ENCODE measurements at places on chromosomes 6 and 20. TPM values are rescaled to one million over a fixed set of nuclear protein-coding genes. Genes with fewer than 3 reads are reported as not detected.

Gene LHFPL5
- not detected for total RNA-seq

Gene SAMD3
- total RNA-seq: 2.8 TPM

Gene TTLL9
- not detected for total RNA-seq

DNA sequence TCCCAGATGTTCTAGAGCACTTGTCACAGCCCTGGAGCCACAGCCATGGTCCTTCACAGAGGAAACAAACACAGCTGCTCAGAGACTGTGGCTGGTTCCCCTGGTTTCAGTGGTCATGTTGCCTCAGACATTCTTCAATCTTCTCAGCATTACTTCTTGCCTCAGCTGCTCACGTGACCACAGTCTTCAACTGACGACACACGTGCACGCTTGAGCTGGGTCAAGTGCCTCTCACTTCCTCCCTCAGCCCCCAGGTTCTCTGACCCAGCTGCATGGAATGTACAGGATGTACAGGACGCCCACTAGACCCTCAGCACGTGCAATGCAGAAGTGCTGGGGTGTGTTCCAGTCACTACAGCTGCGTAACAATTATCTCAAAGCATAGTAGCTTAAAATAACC lies 159.8 kb upstream of the GGTLC1 start:
- no peak for DNase-seq
- no peaks in the 10 kb centered on the region for H3K27me3 ChIP-seq
- H3K27ac ChIP-seq: no peak overlapping the region
- H3K4me3 ChIP-seq: no peak overlapping the region
- no peaks in the 10 kb centered on the region for H3K36me3 ChIP-seq

- no peaks in the 10 kb centered on the region for H3K27me3 ChIP-seq
- DNase-seq: no peak
- H3K36me3 ChIP-seq: no peaks in the 10 kb centered on the region
- H3K27ac ChIP-seq: no peak overlapping the region
- no peaks in the 10 kb centered on the region for H3K4me1 ChIP-seq
Observed at GRCh38 chr20:42082611-42083010, 464.4 kb upstream of the CHD6 start.

DNA sequence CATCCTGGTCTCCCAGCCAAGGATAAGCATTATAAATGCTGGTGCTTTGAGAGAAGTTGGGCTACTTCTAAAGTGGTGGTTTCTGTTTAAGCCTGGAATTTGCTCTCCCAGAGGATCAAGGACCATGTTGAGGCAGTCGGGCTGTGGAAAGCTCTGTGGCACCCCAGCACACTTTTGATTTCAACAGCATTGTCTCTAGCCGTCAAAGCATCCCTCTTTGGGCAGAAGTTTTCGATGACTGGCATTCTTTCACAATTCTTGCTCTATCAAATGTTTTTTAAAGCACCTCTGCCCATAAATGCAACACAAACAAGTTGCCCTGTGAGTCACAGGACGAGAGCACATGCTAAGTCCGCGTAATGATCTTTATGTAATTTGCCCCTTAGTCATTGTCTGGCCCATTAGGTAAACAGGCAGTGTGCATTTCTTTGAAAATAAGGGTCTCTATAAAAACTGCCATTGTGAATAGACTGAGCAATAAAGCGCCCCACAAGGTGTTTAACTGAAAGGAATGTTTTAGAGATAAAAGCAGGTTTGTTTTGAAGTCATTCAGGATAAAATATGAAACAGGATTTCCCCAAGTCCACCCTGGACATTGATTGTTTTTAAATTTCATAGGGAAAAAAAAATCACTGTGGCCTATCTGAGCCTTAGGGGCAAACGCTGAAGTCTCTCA lies 44.7 kb upstream of the FOXQ1 start:
- no peaks in the 10 kb centered on the region for H3K27me3 ChIP-seq
- H3K36me3 ChIP-seq: no peaks in the 10 kb centered on the region
- H3K27ac ChIP-seq: no peak overlapping the region
- DNase-seq: peak; percentile 22
- no peak overlapping the region for H3K4me3 ChIP-seq

DNA sequence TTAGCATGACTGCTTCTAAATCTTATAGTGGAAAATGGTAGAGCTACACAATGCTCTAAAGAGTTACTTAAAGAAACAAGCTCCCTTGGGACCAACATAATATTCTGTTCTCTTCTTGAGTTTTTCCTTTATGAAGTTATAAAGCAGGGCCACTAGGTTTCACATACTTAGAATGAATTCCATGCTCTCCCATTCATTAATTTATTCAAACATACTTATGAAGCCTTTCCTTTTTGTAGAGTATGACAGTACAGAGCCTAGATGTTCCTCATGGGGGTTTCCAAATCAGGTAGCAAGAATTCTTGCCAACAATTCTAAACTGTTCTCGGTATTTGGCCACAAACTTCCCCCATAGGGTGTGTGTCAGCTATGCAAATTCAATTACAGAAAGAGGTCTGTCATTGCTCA lies 20.6 kb upstream of the FABP7 start:
- no peaks in the 10 kb centered on the region for H3K4me1 ChIP-seq
- no peak overlapping the region for H3K4me3 ChIP-seq
- H3K27me3 ChIP-seq: no peaks in the 10 kb centered on the region
- H3K27ac ChIP-seq: no peak overlapping the region
- DNase-seq: no peak

DNA sequence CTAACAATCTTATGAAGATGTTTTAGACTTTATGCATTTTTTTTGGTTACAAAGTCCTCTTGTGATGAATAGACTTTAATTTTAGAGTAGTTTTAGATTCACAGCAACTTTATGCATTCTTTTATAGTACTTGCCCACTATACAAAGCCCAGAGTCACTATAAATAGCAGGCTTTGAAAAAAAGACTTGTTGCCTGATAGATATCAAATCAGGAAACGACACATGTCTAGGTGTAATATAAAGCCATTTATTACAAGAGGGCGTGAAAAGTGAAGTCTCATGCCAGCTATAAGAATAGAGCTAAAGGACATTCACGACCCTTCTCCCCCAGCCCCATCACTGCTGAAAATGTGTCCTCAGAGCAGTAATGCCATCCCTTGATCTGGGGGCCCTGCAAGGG lies 78.0 kb upstream of the MRPS10 start:
- no peaks in the 10 kb centered on the region for H3K36me3 ChIP-seq
- no peak for DNase-seq
- H3K27ac ChIP-seq: no peak overlapping the region

Measured in fibroblast of lung (primary cell).